Heart left ventricle (tissue), 16 donors: ENCODE measurements at places on chromosomes 6 and 20. TPM values are rescaled to one million over a fixed set of nuclear protein-coding genes. Genes with fewer than 3 reads are reported as not detected.
A peak's percentile ranks its signal among the peaks of the same experiment; 100 is the strongest.

Gene ADGB
- total RNA-seq = not detected

Gene WFDC10B
- not detected for total RNA-seq

Gene HSPA1B
- 258 TPM for total RNA-seq

DNA sequence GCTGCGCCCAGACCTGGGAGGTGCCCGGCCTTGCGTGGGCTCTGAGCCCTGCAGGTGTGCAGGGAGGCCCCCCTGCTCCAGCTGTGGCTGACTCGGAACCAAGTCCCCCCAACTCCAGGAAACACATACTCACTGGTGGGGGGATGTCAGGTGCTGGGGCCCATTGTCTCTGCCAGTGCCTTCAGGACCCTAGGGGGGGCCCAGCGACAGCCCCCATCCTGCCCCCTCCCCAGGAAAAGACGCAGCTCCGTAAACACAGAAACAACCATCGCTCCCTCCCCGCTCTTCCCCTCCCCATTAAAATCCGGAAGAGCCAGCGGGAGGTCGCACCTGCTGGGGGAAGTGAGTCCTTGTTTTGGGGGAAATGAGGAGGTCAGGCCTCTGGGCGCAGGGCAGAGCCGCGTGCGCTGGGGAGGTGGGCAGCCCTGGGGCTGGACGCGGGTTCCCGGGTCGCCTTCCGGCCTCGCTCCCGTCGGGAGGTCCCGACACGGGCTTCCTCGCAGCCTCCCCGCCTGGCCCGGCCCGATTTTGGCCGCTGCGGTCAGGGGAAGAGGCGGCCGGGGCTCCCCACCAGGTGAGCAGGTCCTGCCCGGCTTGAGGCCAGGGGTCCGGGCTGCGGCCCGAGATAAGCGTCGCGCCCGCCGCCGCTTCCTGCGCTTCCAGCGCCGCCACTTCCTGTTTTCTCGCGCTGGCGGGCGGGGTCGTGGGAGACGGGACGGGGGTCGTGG, 6.2 kb downstream of the C20orf204 start:
- H3K36me3 ChIP-seq = no peaks in the 10 kb centered on the region
- peak overlapping the region; percentile 45 for H3K4me3 ChIP-seq
- H3K27me3 ChIP-seq = peaks cover 48% of the 10 kb centered on the region
- H3K4me1 ChIP-seq = peaks cover 59% of the 10 kb centered on the region

DNA sequence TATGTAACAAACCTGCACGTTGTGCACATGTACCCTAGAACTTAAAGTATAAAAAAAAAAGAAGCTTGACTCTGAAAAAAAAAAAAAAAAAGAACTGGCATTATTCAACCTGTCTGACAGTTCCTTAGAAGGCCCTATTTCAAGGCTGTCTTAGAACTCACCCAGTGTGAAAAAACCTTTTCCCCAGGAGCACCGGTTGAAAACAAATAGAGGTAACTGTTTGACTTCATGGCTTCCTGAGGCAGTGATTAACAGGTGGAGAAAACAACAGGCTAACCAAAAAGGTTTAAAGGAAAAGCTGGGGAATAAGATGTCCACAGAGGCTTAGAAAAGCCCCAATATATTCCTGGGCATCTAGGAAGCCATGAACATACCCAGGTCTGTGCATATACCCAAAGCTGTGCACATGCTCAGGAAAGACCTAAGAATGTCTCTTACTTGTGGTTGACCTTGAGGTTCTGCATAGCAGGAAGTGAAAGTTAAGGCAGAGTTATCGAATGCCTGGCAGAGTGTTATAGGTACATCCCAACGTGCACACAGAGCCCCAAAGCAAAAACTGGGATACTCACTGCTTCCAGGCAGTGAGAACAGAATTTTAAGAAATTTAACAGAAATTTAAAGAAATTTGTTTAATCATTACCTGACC, 7.0 kb downstream of the UQCC1 start:
- peaks cover 41% of the 10 kb centered on the region for H3K36me3 ChIP-seq
- no peak overlapping the region for H3K27ac ChIP-seq
- no peaks in the 10 kb centered on the region for H3K4me1 ChIP-seq

DNA sequence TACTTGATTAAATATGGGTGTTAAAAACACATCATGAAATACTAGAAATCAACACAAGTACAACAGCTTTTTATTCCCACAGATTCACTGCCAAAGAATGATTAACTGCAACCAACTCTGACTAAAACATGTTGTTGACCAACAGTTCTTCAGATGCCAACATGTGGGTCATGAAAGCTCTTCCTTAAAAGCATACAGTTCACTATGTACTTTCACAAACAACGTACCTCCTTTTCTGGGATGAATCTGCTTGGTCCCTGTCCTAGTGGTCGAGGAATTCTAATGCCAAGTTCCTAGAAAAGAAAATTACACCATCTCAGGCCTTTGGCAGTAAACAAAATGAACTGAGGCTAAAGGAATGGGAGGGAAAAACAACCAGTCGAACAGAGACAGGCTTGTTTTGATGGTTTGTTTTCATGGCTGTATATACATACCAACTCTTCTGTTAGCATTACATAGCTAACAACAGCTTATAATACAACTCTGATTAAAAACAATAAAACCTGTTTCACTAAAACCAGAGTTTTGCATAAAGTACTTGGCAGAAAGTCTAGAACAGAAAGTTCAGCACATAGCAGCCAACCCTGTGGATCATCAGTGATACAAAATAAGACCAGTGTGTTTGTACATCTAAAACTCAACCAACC, 92.5 kb downstream of the SESN1 start:
- H3K27me3 ChIP-seq = no peaks in the 10 kb centered on the region
- H3K36me3 ChIP-seq = peaks cover 42% of the 10 kb centered on the region
- H3K27ac ChIP-seq = peak overlapping the region; percentile 36
- DNase-seq = no peak

GRCh38 chr6:5054245-5054873, 30.8 kb upstream of the PPP1R3G start:
- no peaks in the 10 kb centered on the region for H3K36me3 ChIP-seq
- H3K4me1 ChIP-seq = no peaks in the 10 kb centered on the region
- no peaks in the 10 kb centered on the region for H3K27me3 ChIP-seq
- no peak overlapping the region for H3K27ac ChIP-seq
- no peak for DNase-seq

- H3K36me3 ChIP-seq = peaks cover 16% of the 10 kb centered on the region
- no peak for DNase-seq
- no peak overlapping the region for H3K27ac ChIP-seq
- no peaks in the 10 kb centered on the region for H3K27me3 ChIP-seq
These were observed 126.5 kb downstream of the DTNBP1 start for GRCh38 chr6:15536198-15536955.

- H3K27ac ChIP-seq = no peak overlapping the region
- H3K36me3 ChIP-seq = no peaks in the 10 kb centered on the region
- H3K4me1 ChIP-seq = no peaks in the 10 kb centered on the region
- DNase-seq = no peak
These were observed 13.8 kb upstream of the IYD start for GRCh38 chr6:150354754-150355571.

- H3K36me3 ChIP-seq = no peaks in the 10 kb centered on the region
- no peak overlapping the region for H3K4me3 ChIP-seq
- no peak for DNase-seq
- no peak overlapping the region for H3K27ac ChIP-seq
- H3K4me1 ChIP-seq = no peaks in the 10 kb centered on the region
These were observed 529.8 kb downstream of the MAFB start for GRCh38 chr20:40159276-40159675.

DNA sequence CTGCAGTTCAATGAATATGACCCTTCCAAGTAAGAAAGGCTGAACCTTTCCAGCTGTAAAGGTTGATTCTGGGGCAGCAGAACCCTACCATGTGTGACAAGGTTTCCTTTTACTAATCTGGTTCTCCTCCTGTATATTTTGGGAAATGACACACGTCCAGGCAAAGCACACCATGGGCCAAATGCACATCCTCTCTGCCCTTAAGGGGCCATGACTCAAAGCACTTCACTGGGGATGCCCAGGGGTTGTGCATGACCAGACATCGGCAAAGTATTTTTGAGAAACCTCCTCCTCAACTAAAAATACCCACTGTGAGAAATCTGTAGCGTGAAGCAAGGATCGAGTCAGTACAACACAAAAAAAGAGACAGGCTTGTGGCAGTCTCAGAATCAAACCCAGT, 174.7 kb downstream of the BACH2 start:
- H3K27ac ChIP-seq = no peak overlapping the region
- H3K36me3 ChIP-seq = no peaks in the 10 kb centered on the region
- no peak for DNase-seq

- H3K4me3 ChIP-seq = no peak overlapping the region
- DNase-seq = no peak
- H3K4me1 ChIP-seq = no peaks in the 10 kb centered on the region
- H3K27me3 ChIP-seq = no peaks in the 10 kb centered on the region
- no peaks in the 10 kb centered on the region for H3K36me3 ChIP-seq
These were observed 154.1 kb downstream of the GJA10 start for GRCh38 chr6:90048206-90048967.

GRCh38 chr6:104537180-104537579, 322.5 kb downstream of the HACE1 start:
- no peak overlapping the region for H3K4me3 ChIP-seq
- H3K27me3 ChIP-seq = no peaks in the 10 kb centered on the region
- DNase-seq = no peak
- no peak overlapping the region for H3K27ac ChIP-seq

DNA sequence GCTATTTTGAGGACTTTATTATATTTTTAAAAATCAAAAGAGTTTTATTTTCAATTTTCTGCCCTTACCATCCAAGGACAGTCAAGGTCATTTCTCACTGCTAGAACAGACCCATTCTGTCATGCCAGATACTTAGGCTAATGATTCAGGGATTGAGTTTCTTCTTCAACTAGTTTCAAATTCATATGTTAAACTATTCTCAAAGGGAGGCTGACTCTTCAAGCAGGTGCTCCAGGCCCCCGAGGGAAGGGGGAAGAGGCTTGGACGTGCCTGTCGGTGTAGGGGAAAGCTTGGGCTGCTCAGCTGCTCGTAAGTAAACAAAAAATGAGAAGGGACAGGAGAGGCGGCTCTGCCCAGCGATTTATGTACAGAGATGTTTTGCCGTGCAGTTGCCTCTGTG, 69.4 kb upstream of the MYLIP start:
- no peak for DNase-seq
- H3K4me1 ChIP-seq = no peaks in the 10 kb centered on the region
- no peaks in the 10 kb centered on the region for H3K27me3 ChIP-seq
- no peaks in the 10 kb centered on the region for H3K36me3 ChIP-seq
- H3K27ac ChIP-seq = no peak overlapping the region

GRCh38 chr6:35417979-35418661, 34.0 kb upstream of the FANCE start:
- no peaks in the 10 kb centered on the region for H3K4me1 ChIP-seq
- no peak for DNase-seq
- no peak overlapping the region for H3K27ac ChIP-seq

- H3K27me3 ChIP-seq = no peaks in the 10 kb centered on the region
- DNase-seq = no peak
- no peak overlapping the region for H3K27ac ChIP-seq
- no peak overlapping the region for H3K4me3 ChIP-seq
These were observed 164.1 kb upstream of the KCNQ5 start for GRCh38 chr6:72457738-72458137.

DNA sequence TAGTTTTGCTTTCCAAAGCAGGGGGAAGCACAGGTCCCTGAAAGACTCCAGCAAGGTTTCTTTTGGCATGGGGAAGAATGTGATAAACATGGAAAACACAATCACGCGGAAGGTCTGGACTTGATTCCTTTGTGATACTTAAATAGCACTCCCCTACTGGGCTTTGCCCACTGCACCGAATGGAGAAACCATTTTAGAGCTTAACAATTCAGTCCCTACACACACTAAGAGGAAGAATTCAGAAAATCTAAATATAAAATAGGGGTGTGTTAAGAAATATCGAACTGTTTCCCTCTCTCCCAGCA, 71.4 kb upstream of the NHSL1 start:
- peaks cover 4% of the 10 kb centered on the region for H3K4me1 ChIP-seq
- no peaks in the 10 kb centered on the region for H3K27me3 ChIP-seq
- H3K27ac ChIP-seq = peak overlapping the region; percentile 26
- H3K4me3 ChIP-seq = no peak overlapping the region
- H3K36me3 ChIP-seq = no peaks in the 10 kb centered on the region
- no peak for DNase-seq

GRCh38 chr6:154239392-154239791, 117.2 kb downstream of the IPCEF1 start:
- no peak overlapping the region for H3K4me3 ChIP-seq
- H3K27ac ChIP-seq = no peak overlapping the region
- no peaks in the 10 kb centered on the region for H3K27me3 ChIP-seq
- H3K36me3 ChIP-seq = no peaks in the 10 kb centered on the region
- DNase-seq = no peak
- no peaks in the 10 kb centered on the region for H3K4me1 ChIP-seq

DNA sequence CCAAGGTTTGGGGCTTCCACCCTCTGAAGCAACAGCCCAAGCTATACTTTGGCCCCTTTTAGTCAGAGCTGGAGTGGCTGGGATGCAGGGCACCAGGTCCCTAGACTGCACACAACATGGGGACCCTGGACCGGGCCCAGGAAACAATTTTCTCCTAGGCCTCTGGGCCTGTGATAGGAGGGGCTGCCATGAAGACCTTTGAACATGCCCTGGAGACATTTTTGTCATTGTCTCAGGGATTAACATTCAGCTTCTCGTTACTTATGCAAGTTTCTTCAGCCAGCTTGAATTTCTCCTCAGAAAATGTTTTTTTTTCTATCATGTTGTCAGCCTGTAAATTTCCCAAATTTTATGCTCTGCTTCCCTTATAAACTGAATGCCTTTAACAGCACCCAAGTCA, 82.3 kb downstream of the LRRC1 start:
- no peaks in the 10 kb centered on the region for H3K4me1 ChIP-seq
- no peak for DNase-seq
- no peaks in the 10 kb centered on the region for H3K36me3 ChIP-seq

- no peaks in the 10 kb centered on the region for H3K27me3 ChIP-seq
These were observed 756 bp downstream of the MTG2 start for GRCh38 chr20:62183426-62184142.

- H3K4me3 ChIP-seq = no peak overlapping the region
- no peak for DNase-seq
- H3K27ac ChIP-seq = no peak overlapping the region
- no peaks in the 10 kb centered on the region for H3K27me3 ChIP-seq
- H3K36me3 ChIP-seq = no peaks in the 10 kb centered on the region
These were observed 344.5 kb downstream of the PRL start for GRCh38 chr6:21952367-21952766.

DNA sequence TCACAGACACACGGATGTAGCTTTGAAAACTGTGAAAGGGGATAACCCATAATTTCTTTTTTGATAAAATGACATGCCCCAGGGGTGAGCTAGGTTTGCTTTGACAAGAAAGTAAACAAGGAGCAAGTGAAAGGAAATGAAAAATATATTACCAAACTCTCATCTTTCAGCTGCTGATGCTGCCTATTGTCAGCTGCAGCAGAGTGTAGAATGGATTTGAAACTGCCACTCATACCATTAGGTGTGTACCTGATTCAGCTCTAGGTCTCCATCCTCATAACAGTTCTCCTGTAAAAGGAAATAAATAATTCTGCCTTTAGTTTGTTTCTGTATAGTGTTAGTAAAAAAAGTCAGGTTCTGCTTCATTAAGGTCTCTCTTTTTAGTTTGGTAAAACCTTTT, 415.1 kb upstream of the MARCKS start:
- no peak overlapping the region for H3K27ac ChIP-seq
- H3K27me3 ChIP-seq = no peaks in the 10 kb centered on the region
- H3K4me3 ChIP-seq = no peak overlapping the region
- DNase-seq = no peak
- no peaks in the 10 kb centered on the region for H3K4me1 ChIP-seq

- H3K4me3 ChIP-seq = no peak overlapping the region
- H3K27ac ChIP-seq = no peak overlapping the region
- no peak for DNase-seq
- H3K36me3 ChIP-seq = no peaks in the 10 kb centered on the region
These were observed 249.1 kb downstream of the OGFRL1 start for GRCh38 chr6:71537717-71538116.

GRCh38 chr6:17032590-17032987, 69.3 kb upstream of the STMND1 start:
- no peaks in the 10 kb centered on the region for H3K27me3 ChIP-seq
- DNase-seq = no peak
- peak overlapping the region; percentile 80 for H3K27ac ChIP-seq
- H3K4me1 ChIP-seq = no peaks in the 10 kb centered on the region
